ENCODE measurements at places on chromosomes 2 and 18.

- no peak for DNase-seq
These were observed 41.8 kb downstream of the FAM210A start for GRCh38 chr18:13684546-13684945.

DNA sequence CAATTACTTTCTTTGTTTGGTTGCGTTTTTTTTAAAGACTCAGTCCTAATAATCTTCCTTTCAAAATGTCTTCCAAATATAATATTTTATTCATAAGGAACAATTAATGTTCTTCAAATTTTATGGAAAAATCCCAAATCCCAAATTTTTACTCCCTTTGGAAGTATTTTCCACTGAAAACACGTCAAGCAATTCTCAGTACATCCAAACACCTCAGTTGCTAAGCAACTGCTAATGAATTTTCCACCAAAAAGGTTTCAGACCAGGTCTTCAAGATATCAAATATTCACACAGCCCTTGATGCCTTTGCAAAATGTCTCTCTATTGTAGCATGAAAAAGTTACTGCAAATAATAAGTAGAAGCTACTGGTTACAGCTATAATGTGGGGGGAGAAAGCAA lies 140.1 kb downstream of the DSEL start:
- no peak for DNase-seq

DNA sequence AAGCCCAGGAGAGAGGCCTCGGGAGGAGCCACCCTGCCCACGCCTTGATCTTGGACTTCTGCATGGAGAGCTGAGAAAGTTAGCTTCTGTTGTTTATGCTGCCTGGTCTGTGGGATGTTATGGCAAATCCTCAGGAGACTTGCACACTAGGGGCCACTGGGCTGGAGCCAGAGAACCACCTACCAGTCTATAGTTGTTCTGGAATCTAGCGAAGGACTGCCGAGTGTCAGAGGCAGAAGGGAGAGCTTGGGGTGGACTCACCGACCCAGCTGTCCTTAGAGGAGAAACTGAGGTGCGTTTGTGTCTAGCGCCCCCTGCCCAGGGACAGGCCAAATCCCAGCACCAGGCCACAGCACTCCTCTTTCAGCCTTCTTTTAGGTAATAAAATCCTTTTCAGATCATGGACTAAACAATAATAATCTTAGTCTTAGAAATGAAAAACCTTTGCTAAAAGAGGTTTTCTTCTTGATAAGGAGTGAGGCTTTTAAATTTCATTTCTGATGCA lies 398.7 kb upstream of the SALL3 start:
- DNase-seq = no peak

- no peak for DNase-seq
These were observed 879 bp upstream of the GALNT5 start for GRCh38 chr2:157256626-157257025.

DNA sequence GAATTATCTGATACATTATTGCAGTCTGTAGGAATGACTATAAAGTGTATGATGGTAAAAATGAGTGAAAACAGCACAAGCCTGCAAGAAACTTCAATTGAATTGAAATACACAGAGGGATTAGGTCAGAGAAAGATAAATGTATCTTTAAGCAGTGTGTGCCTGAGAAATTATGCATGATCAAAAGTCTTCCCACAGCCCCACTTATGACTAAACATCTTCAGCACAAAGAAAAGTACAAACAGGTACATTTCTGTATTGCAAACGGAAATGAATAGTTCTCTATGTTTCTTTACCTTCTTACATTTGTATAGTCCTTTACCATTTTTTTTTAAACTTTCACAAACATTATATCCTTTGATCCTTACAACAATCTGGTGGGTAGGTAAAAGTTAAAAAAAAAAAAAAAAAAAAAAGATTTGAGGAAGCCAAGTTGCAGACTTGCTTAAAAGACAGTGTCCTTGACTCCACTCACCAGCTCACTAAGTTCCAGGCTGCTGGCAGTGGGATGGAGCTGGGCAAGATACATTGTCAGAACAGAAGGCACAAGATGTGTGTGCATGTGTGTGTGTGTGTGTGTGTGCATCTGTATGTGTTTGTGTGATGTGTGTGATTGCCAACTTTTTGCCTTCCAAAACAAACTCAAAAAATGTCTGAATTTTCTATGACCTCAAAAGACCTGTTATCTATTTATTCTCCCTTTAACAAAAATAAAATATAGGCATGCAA lies 423.7 kb upstream of the ACVR2A start:
- no peak for DNase-seq
